ENCODE measurements at places on chromosomes 4 and X. TPM values are rescaled to one million over a fixed set of nuclear protein-coding genes. Genes with fewer than 3 reads are reported as not detected.

Gene CDS1
- 3.3 TPM for total RNA-seq

- H3K4me1 ChIP-seq: no peaks in the 10 kb centered on the region
- H3K27ac ChIP-seq: no peak overlapping the region
- no peak overlapping the region for H3K4me3 ChIP-seq
- ATAC-seq: no peak
Observed at GRCh38 chr4:67343199-67343598, 202.1 kb downstream of the CENPC start.

DNA sequence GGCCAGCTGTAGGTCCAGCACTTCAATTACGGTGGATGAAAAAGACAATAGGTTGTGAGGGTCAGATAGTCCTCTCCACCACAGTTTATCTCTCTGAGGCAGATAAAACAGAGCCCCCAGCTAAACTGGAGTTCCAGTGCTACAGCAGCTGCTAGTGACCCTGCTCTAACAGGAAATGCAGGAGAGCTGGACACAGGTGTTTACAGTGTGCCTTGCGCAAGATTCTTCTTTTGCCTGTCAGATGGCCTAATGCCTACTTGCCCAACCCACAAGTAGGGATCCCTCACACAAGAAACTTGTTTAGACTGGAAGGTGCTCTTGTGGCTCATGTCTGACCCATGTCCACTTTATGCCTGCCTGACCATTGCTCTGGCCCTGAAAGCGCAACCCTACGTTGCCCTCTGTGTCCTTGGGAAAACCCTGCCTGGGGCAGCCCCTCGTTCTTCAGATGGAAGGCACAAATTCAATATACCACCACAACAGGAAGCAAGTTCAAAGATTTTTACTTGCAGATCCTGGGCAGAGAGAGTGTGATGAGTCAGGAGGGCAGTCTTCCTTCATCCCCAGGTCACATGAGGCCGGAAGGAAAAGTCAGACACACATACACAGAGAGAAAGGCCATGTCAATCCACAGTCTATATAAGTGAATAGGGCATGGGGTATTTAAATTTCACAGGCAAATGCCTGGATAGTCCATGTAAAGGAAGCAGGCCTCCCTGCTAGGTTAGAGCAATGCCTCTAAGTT, 105.1 kb upstream of the ADGRL3 start:
- no peaks in the 10 kb centered on the region for H3K4me1 ChIP-seq
- no peak overlapping the region for H3K4me3 ChIP-seq
- H3K27ac ChIP-seq: no peak overlapping the region
- no peaks in the 10 kb centered on the region for H3K36me3 ChIP-seq
- H3K27me3 ChIP-seq: no peaks in the 10 kb centered on the region

DNA sequence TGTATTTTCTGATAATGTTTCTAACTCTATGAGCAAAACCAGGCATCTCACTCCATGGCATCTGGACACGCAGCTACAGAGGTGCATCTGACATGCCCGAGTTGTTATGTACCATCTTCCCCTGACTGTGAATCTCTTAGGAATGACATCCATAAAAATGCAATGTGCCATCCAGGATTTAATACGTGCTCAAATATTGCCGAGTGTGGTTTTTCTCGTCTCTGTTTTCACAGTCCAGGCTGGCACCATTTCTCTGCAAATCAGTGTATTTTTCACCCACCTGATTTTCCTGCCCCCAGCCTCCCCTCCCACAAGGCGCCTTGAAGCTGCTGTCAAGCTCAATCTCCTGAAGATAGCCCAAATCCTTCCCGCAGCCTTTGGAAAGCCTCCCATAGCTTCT, 154.6 kb downstream of the DHRSX start:
- H3K4me1 ChIP-seq: no peaks in the 10 kb centered on the region
- ATAC-seq: no peak
- no peak overlapping the region for H3K27ac ChIP-seq
- peaks cover 18% of the 10 kb centered on the region for H3K36me3 ChIP-seq

DNA sequence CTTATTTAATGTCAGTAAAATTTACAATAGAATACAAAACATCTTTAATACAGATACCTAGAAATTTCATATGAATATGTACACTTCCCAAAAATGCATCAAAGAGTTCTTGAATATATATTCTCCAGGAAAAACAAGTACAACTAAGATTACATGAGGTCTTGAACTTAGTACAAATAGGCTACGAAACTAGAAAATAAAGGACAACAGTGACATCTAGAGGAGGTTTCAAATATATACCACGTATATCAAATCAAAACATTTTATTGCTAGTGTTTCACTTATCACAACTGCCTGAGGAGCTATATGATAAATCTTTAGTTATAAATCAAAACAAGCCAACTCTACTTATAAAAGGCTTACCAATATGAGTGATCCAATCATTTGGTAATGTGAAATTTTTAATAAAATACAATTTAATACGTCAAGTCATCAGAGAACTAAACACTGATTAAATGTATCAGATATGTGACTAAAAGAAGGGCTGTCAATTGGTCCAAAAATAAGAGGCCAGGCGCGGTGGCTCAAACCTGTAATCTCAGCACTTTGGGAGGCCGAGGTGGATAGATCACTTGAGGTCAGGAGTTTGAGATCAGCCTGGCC, 36.6 kb downstream of the ANAPC10 start:
- no peak for ATAC-seq
- no peaks in the 10 kb centered on the region for H3K27me3 ChIP-seq
- no peak overlapping the region for H3K4me3 ChIP-seq
- H3K36me3 ChIP-seq: no peaks in the 10 kb centered on the region
- H3K4me1 ChIP-seq: peaks cover 17% of the 10 kb centered on the region
- H3K27ac ChIP-seq: no peak overlapping the region

DNA sequence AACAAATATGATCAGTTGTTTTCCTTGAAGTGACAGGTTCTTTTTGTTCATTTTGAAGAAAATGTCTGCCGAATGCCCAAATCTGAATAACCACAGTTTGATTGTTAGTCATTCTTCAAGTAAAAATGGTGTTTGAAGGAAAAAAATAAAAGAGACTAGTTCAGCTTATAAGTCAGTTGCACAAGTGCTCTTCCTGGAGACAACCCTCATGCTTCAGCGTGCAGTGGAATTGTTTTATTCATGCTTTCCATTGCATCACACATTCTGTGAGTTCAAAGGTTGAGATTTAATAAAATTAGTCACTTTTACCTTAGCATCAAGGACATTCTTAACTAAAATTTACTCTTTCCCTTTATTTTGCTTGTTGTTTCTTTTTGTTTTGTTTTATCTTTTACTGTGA, 404.9 kb downstream of the ZNF674 start:
- H3K27me3 ChIP-seq: no peaks in the 10 kb centered on the region
- no peaks in the 10 kb centered on the region for H3K4me1 ChIP-seq
- H3K36me3 ChIP-seq: no peaks in the 10 kb centered on the region
- no peak overlapping the region for H3K4me3 ChIP-seq
- no peak overlapping the region for H3K27ac ChIP-seq
- ATAC-seq: no peak

GRCh38 chr4:173520921-173521466, 9.0 kb downstream of the HAND2 start:
- no peak for ATAC-seq
- peaks cover 6% of the 10 kb centered on the region for H3K36me3 ChIP-seq
- H3K4me3 ChIP-seq: peak overlapping the region; percentile 87
- H3K27ac ChIP-seq: peak overlapping the region; percentile 98

Gene EPHA5
- 0.27 TPM for total RNA-seq

DNA sequence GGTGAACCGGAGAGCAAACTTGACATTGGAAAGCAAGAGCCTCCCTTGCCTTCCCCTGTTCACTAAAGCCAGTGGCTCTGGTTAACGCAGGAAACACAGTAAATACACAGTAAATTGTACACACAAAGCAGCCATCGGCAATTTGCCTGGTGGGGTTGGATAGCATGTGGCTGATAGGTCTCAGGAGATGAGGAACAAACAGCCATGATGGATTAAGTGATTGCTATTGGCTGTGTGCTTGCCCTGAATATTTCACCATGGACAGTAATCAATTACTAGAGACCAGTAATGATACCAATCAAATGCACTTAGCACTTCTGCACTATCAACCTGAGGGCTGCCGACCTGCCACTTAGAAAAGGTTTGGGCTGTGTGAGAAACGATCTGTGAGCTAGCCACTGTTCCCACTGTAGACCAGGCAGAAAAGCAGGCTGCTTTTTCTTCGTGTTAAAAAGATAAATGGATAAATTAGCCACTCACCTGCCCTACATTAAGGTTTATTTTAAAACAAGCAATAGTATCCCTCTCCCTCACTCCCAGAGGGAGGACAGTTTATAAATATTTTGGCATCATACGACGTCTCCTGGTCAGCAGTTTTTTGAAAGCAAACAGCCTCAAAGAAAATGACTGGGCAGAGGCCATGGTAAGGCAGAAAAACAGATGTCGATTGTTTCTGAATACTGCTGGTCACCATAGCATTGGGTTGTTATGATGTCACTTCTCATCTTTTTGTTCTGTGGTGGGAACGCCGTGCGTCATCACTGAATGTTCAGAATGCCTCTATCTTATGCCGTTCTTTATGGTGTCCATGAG, 167.1 kb downstream of the MAML3 start:
- no peak overlapping the region for H3K4me3 ChIP-seq
- ATAC-seq: peak; percentile 62
- peak overlapping the region; percentile 79 for H3K27ac ChIP-seq
- no peaks in the 10 kb centered on the region for H3K36me3 ChIP-seq
- peaks cover 48% of the 10 kb centered on the region for H3K4me1 ChIP-seq

- H3K36me3 ChIP-seq: no peaks in the 10 kb centered on the region
- no peak overlapping the region for H3K27ac ChIP-seq
Observed at GRCh38 chrX:69031181-69031580, 134.1 kb downstream of the PJA1 start.
